Upper lobe of right lung (tissue), 1 donor: ENCODE measurements at places on chromosomes 5 and 9.

- H3K4me1 ChIP-seq, result no peaks in the 10 kb centered on the region
- H3K27ac ChIP-seq, result no peak overlapping the region
Observed at GRCh38 chr9:99978221-99978620, 71.8 kb downstream of the STX17 start.

DNA sequence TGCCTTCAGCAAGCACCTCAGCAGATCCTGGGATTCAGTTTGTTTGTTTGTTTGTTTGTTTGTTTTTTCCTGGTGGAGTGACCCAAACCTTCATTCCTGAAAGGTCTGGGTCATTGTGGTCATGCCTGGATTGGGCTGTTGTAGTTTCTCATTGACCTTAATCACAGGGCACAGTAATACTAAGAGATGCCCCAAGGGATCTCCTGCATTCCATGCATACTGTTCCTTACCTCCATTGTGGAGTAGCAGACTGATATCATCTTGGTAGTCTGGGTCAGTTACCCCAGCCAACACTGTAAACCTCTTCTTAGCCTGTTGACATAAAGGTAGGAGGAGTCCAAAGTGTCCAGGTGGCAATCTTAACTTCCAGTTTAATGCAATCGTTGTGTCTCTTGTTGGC lies 1466.7 kb upstream of the CDH9 start:
- no peak overlapping the region for H3K27ac ChIP-seq
- H3K4me1 ChIP-seq, result no peaks in the 10 kb centered on the region
- H3K4me3 ChIP-seq, result no peak overlapping the region
- H3K36me3 ChIP-seq, result no peaks in the 10 kb centered on the region

DNA sequence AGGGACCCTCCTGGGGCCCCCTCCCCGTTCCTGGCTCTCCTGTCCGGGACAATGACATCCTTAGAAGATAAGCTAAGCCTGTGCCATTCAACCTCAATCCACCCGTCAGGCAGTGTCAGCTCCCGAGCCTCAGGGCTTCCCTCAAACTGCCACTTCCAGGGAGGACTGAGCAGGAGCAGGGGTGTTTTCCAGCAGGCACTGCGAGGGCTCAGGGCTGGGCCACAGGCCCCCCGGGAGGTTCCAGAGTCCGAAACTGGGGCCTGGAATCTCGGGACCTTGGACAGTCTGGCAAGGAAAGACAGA lies 26.2 kb downstream of the LHX3 start:
- DNase-seq, result no peak
- H3K4me3 ChIP-seq, result no peak overlapping the region
- no peaks in the 10 kb centered on the region for H3K36me3 ChIP-seq
- H3K4me1 ChIP-seq, result no peaks in the 10 kb centered on the region

DNA sequence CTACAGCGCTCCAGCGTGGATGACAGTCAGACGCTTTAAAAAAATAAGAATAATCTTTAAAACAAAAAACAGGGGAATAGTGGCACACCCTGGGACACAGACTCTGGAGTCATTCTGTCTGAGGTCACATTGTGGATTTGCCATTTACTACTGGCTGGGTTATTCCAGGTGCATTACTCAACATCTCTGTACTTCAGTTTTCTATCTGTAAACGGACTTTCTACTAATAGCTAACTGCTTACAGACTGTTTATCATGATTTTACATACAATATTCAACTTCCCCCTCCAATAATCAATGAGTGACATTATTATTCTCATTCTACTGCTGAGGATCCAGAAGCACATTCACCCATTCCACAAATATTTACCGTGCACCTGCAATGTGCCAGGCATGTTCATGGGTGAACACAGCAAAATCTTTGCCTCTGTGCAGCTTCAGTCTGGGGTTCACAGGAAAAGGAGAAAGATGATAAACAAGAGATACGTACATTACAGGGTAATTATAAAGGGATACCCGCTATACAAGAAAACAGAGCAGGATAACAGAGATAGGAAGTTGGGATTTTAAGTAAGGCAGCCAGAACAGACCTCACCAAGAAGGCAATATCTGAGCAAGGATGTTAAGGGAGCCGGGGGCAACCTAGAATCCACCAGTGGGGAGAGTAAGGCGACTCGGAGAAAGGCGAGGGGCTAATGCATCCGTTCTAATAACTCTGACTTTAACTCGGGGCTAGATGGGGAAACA lies 984 bp upstream of the RAD23B start:
- DNase-seq, result no peak
- H3K4me1 ChIP-seq, result peaks cover 24% of the 10 kb centered on the region
- peak overlapping the region; percentile 98 for H3K27ac ChIP-seq
- H3K27me3 ChIP-seq, result no peaks in the 10 kb centered on the region
- H3K36me3 ChIP-seq, result no peaks in the 10 kb centered on the region

DNA sequence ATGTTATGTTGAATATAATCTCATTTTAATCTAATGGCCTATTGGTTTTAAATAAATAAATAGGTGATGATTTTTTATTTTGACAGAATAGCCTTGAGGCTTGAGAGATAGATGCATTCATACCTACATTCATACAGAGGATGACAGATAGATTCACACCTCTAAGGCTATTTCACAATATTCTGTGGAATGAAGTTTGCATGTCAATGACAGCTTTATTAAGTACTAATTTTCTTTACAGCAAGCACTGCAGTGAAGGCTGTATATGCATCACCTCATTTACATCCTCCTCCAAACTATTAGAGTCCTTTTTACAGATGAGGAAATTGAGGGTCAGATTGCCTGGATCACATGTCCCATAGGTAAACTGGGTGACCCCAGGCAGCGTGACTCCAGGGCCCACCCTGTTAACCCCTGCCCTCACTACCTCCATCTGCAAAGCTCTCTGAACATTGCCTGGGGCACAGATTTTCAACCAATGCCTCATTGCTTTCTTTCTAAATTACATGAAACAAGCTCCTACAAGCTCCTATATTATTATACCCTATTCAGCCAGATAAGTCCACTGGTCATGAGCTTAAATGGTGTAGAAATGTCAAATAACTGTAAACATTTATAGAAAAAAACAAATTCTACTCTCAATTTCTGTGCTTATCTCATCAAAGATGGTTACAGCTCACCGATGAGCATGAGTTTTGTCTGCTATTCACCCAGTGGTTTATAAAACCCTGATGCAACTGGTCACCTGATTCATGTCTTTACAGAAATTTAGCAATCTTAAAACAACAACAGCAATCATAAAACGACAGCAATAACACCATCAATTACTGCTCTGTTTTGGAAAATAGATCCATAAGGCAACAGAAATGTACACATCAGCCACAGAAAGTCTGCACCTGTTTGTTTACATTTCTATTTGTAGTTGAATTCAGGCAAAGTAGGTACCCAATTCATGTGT lies 338.0 kb downstream of the NSG2 start:
- peaks cover 8% of the 10 kb centered on the region for H3K27me3 ChIP-seq
- no peak for DNase-seq
- H3K4me1 ChIP-seq, result no peaks in the 10 kb centered on the region
- H3K27ac ChIP-seq, result no peak overlapping the region

GRCh38 chr9:33721674-33722358 lies 73.5 kb upstream of the PRSS3 start:
- DNase-seq, result peak; percentile 91
- no peaks in the 10 kb centered on the region for H3K27me3 ChIP-seq
- H3K27ac ChIP-seq, result no peak overlapping the region
- no peak overlapping the region for H3K4me3 ChIP-seq
- no peaks in the 10 kb centered on the region for H3K36me3 ChIP-seq

DNA sequence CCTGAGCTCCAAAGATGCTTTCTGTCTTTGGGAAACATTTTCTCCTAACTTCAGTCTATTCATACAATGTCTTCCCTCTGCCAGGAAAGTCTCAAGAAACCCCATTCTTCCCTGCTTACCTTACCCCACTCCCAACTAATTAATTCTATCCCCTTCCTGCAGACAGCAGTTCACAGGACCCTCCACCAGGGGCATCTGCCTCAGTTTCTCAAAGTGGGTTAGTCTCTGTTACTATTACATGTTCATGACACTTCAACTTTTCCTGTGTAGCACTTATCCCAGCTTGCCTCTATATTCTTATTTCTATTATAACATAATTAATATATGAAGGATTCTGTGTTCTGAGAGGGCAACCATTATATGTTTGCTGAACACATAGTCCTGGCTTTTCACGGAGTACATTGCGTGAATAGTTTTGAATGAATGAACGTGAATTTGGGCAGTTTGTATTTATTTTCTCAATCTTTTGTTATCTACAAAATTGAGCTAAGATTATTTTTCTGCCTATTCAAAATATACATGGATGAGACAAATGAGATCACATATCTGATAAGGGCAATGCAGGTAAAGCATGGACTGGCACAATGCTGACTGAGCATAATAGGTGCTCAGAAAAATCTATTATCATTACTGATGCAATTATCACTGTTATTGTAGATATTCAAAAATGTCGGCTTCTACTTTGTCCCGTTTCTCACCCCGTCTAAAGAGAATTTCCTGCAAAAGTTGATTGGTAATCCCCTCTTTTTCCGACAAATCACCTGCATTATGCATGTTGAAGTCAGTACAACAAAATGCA lies 341.1 kb downstream of the BRINP1 start:
- peak overlapping the region; percentile 59 for H3K27ac ChIP-seq
- H3K4me1 ChIP-seq, result peaks cover 10% of the 10 kb centered on the region
- no peaks in the 10 kb centered on the region for H3K27me3 ChIP-seq
- no peak overlapping the region for H3K4me3 ChIP-seq
- H3K36me3 ChIP-seq, result no peaks in the 10 kb centered on the region

DNA sequence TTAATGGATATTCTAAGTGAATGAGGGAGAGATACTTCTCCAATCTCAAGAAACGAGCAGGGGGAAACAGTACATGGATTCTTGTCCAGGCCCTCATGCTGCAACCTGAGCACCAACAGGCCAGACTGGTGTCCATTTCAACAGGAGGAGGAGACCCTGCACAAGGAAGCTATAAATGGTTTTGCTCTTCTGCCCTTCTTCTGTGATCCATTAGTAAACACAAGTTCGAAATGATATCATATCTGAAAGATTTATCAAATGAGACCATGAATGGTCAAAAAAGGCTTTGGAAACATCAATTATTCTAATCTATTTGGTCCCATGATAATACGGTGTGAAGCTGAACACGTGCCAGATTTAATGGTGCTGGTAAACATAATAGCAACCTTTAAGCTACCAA lies 109.8 kb downstream of the NR6A1 start:
- no peaks in the 10 kb centered on the region for H3K36me3 ChIP-seq
- H3K4me3 ChIP-seq, result no peak overlapping the region
- no peak for DNase-seq
- H3K27me3 ChIP-seq, result no peaks in the 10 kb centered on the region

DNA sequence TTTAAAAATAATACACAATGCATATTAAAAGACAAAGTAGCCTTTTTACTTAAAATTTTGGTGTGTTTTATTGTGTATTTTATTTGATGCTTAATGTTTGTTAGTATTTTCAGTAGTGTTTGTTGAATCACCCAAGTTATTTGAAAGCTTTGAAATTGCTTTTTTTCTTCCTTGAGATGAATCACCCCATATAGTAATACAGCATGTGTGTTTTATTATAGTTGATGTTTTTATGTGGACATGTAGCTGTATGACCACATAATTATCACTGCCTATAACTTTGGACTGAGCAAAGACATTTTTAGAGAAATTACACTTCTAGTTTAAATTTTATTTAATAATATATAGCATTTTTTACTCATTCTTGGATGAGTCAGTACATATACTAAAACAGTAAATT lies 18.0 kb downstream of the FAM174A start:
- H3K4me3 ChIP-seq, result no peak overlapping the region
- DNase-seq, result no peak
- no peaks in the 10 kb centered on the region for H3K4me1 ChIP-seq
- no peaks in the 10 kb centered on the region for H3K36me3 ChIP-seq
- H3K27ac ChIP-seq, result no peak overlapping the region

DNA sequence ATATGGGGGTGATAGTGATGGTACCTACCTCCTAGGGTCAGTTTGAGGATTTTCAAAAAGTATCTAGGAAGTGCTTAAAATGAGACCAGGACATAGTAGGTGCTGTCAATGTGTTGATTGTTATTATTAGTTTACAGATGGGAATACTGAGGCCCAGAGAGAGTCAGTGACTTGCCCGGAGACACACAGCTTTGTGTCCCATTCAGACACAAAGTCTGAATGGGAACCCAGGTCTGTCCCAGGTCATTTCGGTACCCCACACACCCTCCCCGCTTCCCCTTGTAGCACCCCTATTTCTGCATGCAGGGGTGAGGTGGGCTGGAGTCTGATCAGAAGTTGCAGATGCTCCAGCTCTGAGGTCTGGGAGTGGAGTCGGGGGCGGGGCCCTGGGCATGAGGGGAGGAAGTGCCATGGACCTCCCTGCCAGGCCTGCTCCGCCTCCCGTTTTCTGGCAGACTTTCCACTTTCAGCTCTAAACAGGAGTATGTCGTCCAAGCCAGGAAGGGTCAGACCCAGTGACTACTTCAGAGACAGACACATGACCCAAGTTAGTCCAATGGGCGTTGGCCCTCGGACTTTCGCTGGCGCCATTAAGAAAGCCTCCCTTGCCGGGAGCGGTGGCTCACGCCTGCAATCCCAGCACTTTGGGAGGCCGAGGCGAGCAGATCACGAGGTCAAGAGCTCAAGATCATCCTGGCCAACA lies 3.2 kb upstream of the DBN1 start:
- peak; percentile 70 for DNase-seq
- H3K4me3 ChIP-seq, result no peak overlapping the region
- no peaks in the 10 kb centered on the region for H3K36me3 ChIP-seq
- peak overlapping the region; percentile 11 for H3K27ac ChIP-seq

DNA sequence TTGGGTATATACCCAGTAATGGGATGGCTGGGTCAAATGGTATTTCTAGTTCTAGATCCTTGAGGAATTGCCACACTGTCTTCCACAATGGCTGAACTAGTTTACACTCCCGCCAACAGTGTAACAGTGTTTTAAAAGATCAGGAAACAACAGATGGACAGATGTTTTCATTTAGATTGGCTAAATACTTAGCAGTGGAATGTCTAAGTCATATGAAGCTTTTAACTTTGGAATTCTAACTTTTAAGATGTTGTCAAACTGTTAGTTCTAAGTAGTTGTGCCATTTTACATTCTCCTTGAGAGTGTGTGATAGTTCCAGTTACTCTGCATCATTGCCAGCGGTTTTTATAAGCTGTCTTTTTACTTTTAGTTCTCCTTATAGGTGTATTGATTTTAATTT lies 688.8 kb downstream of the SEMA5A start:
- H3K4me1 ChIP-seq, result no peaks in the 10 kb centered on the region
- no peak overlapping the region for H3K27ac ChIP-seq
- no peak overlapping the region for H3K4me3 ChIP-seq
- no peaks in the 10 kb centered on the region for H3K27me3 ChIP-seq

DNA sequence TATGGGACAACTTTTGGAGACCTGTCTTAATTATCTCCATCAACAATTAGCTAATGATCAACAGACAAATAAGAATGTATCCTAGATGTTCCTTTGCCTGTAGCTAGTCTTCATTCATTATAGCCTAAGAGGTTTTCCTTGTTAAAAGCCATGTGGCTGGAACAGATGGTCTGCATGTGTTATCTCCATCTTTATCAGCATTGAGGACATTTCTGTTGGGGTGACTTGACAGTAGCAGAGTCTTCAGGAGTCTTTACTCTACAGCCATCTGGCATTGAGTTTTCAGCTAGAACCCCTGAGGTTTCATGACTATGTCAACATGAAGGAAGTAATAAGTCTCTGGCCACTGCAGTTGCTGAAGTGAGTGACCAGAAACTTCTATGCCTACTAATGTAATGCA lies 106.6 kb upstream of the TLE4 start:
- H3K36me3 ChIP-seq, result no peaks in the 10 kb centered on the region
- H3K4me3 ChIP-seq, result no peak overlapping the region
- no peaks in the 10 kb centered on the region for H3K4me1 ChIP-seq
- H3K27ac ChIP-seq, result no peak overlapping the region
- no peak for DNase-seq
